ENCODE measurements at places on chromosomes 16 and 17.
A peak's percentile ranks its signal among the peaks of the same experiment; 100 is the strongest.

- DNase-seq: peak; percentile 15
Observed at GRCh38 chr17:58279736-58280479, 827 bp downstream of the MPO start.

DNA sequence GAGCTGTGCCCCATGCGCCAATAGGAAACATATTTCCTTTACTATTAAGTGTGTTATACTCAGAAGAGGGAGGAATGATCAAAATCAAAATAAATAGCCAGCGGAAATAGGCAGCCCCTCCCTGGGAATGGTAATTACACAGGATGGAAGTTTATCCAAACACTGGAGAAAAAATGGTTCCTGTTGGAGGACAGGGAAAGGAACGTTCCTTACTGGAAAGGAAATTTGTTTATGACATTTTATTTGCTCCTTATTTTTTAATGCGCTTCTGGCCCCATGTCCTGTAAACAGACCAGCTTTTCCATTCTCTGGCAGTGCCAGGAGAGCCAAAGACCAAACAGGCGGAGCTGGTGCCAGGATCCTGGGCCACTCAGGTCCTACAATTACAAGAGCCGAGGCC lies 273.7 kb downstream of the SOX9 start:
- DNase-seq: no peak

GRCh38 chr16:85847681-85848601 lies 48.4 kb downstream of the COX4I1 start:
- DNase-seq: no peak

GRCh38 chr16:86732621-86733295 lies 154.4 kb downstream of the FOXL1 start:
- DNase-seq: no peak

DNA sequence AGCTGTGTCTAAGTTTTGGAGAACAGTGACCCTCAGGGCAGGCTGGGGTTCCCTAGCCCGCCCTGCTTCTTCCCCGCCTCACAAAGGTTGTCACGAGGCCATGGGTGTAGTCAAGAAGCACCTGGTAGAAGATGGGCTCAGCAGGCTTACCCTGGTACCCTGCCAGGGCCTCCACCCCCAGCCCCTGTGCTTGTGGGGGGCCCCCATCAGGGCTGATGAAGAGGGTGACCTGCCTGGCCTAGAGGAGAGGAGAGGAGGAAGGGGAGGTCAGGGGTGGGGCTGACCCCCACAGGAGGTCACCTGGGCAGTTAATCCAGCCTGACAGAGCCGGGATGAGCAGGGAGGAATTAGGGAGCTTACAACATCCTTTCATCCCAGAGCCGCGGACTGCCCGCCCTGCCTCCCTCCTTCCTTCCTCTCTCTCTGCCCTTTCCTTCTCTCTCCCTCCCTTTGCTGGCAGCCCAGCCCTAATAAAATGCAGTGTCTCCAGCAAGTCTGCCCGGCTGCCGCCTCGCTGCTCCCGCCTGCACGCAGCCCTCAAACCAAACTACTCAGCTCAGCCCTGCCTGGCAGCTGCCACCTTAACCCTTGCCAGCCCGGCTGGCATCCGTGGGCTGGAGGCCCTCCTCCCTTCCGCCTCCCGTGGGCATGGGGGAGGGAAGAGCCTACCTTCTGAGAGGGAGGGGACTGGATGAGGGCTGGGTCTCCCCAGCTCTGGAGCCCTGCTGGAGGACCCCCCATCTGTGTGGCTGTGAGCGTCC lies 7.2 kb downstream of the DLX3 start:
- DNase-seq: no peak

DNA sequence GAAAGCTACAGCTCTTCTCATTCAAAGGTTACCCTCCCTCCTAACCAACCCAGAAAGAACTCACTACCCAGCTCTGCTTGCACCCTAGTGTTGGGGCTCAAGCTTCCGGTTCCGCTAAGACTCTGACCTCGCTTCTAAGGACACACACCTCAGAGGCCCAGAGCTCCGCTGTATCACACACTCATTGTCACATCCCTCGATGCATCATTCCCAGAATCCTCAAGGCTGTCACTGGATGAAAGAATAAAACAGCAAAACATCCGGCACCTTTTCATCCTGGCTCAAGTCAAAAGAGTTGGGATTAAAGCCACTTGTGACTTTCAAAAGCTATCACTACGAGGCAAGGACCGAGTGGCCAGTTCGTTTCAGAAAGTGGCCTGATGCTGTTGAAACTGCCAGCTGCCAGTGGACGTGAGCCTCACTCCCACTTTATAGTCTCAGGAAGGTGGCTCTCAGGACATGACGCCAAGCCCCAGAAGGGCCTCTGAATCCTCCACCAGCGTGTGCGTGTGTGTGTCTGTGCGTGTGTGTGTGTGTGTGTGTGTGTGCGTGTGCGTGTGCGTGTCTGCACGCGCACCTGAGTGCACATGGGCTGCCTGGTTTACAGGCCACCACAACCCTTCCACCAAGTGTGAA lies 29.0 kb downstream of the ZFHX3 start:
- no peak for DNase-seq

GRCh38 chr16:57157533-57157932 lies 28.3 kb downstream of the PSME3IP1 start:
- no peak for DNase-seq

- no peak for DNase-seq
Observed at GRCh38 chr16:56569971-56570370, 5.1 kb downstream of the MT4 start.

GRCh38 chr16:89431158-89431584 lies 59.2 kb downstream of the ANKRD11 start:
- no peak for DNase-seq

DNA sequence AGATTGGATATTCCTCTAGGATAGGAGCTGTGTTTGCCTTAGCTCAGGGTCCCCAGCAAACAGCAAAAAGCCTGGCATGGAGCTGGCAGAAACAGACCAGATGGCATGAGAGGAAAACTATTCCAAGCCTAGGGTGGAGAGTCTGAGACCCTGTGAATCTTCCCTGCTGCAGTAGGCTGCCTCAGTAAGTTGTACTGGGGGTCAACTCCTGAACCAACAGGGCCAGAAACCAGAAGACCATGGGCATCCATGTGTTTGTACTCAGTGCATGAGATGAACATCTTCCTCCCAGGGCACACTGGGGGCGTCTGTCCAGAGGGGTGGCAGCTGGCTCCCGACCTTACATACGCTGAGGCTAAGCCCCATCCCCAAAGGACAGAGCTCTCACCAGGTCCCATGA lies 214.4 kb downstream of the C16orf78 start:
- no peak for DNase-seq

GRCh38 chr16:14434860-14435259 lies 195.2 kb downstream of the PARN start:
- DNase-seq: no peak

- no peak for DNase-seq
Observed at GRCh38 chr17:70159980-70160379, 9.4 kb upstream of the KCNJ2 start.

- DNase-seq: no peak
Observed at GRCh38 chr16:15539197-15539596, 103.8 kb downstream of the MARF1 start.

GRCh38 chr16:89536886-89537548 lies 23.5 kb upstream of the RPL13 start:
- no peak for DNase-seq

DNA sequence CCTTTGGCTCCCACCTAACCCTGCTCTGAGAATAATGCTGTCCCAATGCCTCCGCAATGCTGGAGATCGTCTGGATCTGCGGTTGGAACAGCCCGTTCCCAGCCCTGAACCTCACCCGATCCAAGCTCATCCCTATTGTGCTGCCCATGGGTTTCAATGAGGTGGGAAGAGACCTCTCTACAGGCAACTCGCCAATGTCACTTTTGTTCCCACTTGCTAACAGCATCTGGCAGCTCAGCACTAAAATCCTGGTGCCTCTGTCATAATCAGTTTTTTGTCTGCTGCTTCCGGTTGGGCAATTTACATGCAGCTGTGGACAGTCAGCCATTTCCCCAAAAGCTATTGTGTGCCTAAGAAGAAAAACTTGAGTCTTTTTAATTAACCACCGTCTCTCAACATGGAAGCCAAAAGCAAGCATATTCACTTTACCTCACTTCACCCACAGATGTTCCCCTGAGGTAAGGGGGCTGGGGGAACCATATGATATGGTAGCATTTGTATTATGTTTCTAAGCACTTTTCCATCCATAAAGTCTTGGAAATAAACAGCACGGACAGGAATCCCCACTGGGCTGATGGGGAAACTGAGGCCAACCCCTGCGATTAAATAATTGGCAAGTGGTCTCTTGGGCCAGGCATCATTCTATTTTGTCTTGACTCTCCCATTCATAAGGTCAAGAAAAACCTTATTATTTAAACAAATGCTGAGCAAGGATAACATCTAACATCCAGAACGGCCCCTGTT lies 159.2 kb upstream of the CDH5 start:
- no peak for DNase-seq

DNA sequence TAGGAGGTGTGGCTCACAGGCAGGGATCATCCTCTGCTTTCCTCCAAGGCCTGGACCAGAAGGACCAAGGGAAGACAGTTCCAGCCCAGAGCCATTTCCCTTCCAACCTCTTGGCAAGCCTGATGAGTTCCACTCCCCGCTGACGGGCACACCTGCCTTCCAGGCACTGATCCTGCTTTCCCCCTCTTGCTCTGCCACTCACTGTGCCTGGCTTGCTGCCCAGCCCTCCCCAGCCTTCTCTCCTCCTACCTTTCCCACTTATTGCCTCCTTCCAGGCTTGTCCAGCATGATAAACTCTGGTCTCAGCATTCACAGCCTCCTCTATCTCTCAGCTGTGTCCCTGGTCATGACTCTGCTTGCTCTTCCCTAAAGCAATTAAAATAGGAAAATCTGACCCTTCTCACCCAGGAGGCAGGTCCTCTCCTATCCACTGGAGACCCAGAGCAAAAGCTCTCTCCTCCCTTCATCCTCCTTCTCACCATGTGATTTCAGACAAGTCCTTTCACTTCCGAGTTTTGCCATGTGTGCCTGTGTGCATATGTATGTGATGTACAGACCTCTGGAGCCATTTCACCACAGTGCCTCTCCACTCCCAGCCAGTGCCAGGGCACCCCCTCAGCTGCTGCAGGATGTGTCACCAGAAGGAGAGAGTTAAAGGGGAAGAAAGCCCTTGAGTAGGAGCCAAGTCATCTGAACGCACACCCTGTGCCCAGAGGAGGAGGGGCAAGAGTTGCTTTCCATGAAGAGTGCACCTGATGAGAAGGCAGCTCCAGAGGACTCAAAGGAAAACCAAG lies 13.4 kb upstream of the TMEM170A start:
- DNase-seq: no peak

GRCh38 chr17:61461586-61461966 lies 9.4 kb downstream of the TBX4 start:
- DNase-seq: no peak

- DNase-seq: peak; percentile 46
Observed at GRCh38 chr17:44919885-44920564, 4.7 kb upstream of the GFAP start.

GRCh38 chr16:59213952-59214351 lies 479.8 kb upstream of the GOT2 start:
- DNase-seq: no peak

DNA sequence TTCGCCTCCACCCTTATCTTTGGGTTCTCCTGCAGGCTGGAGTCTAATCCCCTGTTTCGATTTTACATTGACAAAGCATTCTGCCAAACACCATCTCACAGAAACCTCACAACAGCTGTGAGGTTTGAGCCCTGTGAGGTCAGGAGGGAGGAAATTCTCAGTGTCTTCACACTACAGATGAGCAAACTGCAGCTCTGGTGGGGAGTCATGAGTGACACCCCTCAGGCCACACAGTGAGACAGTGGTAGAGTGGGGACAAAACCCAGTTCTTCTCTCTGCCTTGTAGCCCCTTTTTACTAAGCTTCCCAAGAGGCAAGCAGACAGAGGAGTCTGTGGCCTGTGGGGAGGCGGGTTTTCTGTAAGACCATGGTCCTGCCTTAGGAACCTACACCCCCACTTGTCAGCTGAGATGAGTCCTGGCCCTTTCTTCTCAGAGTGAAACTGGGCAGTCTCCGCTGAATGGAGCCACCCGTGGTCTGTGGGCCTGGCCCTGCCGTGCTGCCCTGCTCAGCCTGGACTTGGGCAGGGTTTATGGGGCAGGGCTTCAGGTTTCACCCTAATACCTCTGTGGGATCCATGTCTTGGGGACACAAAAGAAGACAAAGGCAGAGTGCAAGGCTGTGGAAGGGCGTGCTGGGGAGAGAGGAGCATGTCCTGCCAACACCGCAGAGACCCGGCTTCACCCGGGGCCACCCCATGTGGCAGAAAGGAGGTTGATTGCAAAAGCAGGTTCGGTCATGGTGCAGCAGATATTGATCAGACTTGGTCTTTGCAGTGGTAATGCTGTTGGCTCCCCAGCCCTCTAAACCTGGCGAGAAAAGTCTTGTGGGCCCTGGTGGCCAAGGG lies 59.0 kb downstream of the ABR start:
- peak; percentile 81 for DNase-seq

- DNase-seq: no peak
Observed at GRCh38 chr17:30345089-30345433, 11.2 kb upstream of the TMIGD1 start.

- DNase-seq: no peak
Observed at GRCh38 chr17:21495281-21495680, 119.1 kb downstream of the KCNJ12 start.

- DNase-seq: peak; percentile 8
Observed at GRCh38 chr17:75688209-75688825, 21.2 kb downstream of the SAP30BP start.

GRCh38 chr17:76671912-76672262 lies 28.3 kb upstream of the ST6GALNAC1 start:
- no peak for DNase-seq

DNA sequence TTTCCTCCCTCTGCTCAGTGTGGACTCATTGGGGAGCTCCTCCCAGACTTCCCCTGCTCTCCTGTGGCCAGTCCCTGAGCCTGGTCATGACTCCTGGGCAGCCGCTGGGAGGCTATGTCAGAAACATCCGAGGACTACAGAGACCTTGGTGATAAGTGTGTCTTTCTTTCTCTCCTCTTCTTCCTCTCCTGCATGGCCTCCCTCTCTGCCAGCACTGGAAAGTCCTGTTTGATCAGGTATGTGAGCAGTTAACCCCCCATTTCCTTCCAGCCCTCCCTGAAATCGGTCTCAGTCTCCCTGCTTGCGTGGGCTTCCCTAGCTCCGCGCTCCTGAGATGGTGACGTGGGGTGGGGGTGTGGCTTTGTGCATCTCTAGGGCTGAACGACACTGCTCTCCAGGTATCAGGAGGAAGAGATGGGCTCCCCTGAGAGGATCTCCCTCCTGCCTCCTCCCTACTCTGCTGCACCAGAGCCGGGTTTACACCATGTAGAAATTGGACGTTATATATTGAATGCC lies 2.1 kb downstream of the RHBDL3 start:
- DNase-seq: no peak

DNA sequence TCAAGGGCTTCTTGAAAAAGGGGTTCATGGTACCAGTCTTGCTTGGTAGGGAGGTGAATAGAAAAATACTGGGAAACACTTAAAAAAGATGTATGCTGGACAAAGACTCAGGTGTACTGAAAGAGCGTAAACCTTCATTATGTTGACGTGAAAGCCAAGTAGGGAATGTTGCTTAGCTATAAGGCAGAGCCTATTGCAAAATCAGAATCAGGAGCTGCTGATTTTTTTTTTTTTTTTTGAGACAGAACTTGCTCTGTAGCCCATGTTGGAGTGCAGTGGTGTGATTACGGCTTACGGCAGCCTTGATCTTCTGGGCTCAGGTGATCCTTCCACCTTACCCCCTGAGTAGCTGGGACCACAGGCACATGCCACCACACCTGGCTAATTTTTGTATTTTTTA lies 3.9 kb downstream of the TMEM94 start:
- DNase-seq: no peak
